ENCODE measurements at places on chromosomes 11 and 22. TPM values are rescaled to one million over a fixed set of nuclear protein-coding genes. Genes with fewer than 3 reads are reported as not detected.

Gene KCNJ1
- total RNA-seq, result not detected

GRCh38 chr22:19357270-19358105, 66.0 kb upstream of the CLTCL1 start:
- no peak overlapping the region for H3K27ac ChIP-seq
- H3K36me3 ChIP-seq, result no peaks in the 10 kb centered on the region
- no peak for DNase-seq
- no peak overlapping the region for H3K4me3 ChIP-seq
- no peaks in the 10 kb centered on the region for H3K27me3 ChIP-seq
- no peaks in the 10 kb centered on the region for H3K4me1 ChIP-seq

Gene GUCY1A2
- 1.9 TPM for total RNA-seq

GRCh38 chr11:74012074-74012809, 3.4 kb upstream of the UCP3 start:
- no peaks in the 10 kb centered on the region for H3K4me1 ChIP-seq
- H3K36me3 ChIP-seq, result no peaks in the 10 kb centered on the region
- H3K27me3 ChIP-seq, result no peaks in the 10 kb centered on the region
- no peak for DNase-seq
- no peak overlapping the region for H3K4me3 ChIP-seq

Gene MFNG
- total RNA-seq, result 7.1 TPM

DNA sequence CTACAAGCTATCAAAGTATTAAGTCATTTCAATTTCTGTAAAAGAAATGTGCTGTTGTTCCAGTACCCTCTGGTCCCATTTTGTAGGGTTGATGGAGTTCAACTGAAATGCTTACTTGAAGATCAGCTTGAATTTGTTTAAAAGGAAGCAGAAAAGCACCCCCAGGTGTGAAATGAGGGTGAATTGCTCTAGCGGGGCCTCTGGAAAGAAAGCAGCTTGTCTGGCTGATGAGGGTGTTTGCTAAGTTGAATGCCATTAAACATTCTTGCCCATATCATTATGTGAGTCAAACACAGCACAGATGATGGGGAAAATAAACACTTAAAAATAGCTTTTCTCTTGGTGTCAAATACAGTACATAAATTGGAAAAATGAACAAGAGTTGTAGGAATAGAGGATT, 280.3 kb downstream of the RAB38 start:
- H3K27ac ChIP-seq, result no peak overlapping the region
- no peak for DNase-seq
- H3K4me1 ChIP-seq, result no peaks in the 10 kb centered on the region
- no peak overlapping the region for H3K4me3 ChIP-seq

Gene MGAT3
- 0.57 TPM for total RNA-seq

DNA sequence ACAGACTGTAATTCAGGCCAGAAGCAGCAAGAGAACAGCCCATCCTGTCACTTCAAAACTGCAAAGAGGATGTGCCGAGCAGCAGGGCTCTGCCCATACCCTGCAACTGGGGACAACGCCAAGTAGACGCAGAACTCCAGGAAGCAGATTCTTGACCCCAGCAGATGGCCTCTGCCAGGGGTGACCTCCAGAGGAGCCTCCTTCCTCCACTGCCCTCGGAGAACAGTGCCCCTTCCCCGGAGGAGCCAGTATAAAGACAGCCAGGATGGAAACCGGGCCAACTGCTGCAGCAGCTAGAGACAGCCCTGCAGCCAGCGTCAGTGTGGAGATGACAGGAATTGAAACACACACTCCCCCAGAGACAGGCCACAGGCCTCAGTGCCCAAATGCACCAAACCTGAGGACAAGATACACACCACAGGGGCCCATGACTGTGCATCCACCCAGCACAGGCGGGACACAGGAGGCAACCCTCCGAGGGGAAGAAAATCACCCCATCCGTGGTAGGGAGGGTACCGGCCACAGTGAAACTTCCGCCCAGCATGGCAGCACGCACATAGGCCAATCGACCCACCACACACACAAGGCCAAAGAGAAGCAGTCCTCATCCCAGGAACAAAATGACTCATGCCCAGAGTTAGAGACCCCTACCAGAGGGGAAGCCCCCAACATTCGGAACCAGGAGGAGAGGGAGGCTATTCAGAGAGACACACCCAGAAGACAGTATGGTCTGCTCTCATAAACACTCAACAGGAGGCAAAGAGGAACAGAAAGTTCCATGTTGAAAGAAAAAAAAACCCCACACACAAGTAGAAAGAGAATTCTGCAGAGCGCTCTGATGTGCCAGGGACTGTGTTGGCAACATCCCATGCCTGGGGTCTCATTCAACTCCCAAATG, 5.6 kb downstream of the AHNAK start:
- no peak for DNase-seq
- H3K27ac ChIP-seq, result peak overlapping the region; percentile 96
- peaks cover 51% of the 10 kb centered on the region for H3K4me1 ChIP-seq
- peak overlapping the region; percentile 98 for H3K4me3 ChIP-seq
- no peaks in the 10 kb centered on the region for H3K27me3 ChIP-seq

DNA sequence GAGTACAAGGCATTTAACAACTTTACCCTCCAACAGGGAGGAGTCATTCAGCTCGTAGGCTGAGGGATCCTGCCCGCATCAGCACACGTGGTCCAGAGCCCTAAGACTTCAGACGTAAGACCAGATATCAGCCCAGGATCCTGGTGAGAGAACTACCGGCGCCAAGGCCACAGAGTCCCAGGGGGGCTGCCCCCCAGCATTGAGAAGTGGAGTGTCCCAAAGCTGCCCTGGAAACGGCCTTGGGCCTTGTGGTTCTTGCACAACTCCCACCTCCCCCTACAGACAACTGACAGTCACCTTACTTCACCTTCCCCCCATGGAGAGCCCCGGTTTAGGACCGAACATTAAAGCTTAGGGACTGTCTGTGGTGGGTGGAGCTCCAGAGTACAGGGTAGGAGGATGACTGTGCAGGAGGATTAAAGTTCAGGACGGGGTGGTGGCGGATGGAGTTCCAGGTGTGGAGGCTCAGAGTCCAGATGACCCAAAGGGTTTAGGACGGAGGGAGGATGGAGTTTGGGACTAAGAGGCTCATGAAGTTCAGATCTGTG, 1.0 kb downstream of the C11orf91 start:
- H3K27ac ChIP-seq, result peak overlapping the region; percentile 94
- H3K36me3 ChIP-seq, result no peaks in the 10 kb centered on the region
- H3K4me3 ChIP-seq, result peak overlapping the region; percentile 26
- H3K4me1 ChIP-seq, result peaks cover 91% of the 10 kb centered on the region

DNA sequence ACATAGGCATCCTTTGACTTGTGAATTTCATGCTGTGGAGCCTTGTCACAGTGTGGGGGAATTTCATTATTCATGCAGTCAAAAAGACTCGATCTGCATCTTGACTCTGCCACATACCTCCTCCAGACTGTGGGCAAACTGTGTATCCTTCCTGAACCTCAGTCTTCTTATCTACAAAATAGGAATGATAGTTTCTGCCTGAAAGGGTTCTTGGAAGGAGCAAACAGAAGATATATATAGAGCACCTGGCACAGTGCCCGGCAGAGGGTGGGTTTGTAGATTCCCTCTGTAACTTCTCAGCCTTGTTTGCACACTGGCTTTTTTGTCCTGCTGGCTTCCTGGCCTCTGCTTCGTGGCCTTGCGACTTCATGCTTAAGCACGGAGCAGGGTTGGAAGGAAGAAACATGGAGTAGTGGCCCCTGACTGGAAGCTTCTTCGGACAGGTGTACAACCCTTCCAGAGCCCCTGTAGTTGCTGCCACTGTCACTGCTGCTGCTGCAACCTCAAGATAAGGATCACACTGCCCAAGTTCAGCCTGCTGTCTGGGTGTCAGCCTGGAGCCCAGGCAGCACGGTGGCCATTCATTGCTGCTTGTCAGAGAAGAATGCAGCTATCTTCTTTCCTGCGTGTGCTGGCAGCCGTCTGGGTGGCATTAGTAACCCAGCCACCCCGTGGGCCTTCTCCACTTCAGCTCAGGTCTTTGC, 106.4 kb downstream of the MICAL2 start:
- H3K4me3 ChIP-seq, result no peak overlapping the region
- DNase-seq, result no peak
- no peak overlapping the region for H3K27ac ChIP-seq
- H3K27me3 ChIP-seq, result no peaks in the 10 kb centered on the region
- peaks cover 5% of the 10 kb centered on the region for H3K36me3 ChIP-seq

Gene WT1
- 15.9 TPM for total RNA-seq

Gene RNF26
- 69.0 TPM for total RNA-seq

GRCh38 chr11:68974421-68975194, 6.2 kb downstream of the MRGPRD start:
- peaks cover 6% of the 10 kb centered on the region for H3K27me3 ChIP-seq
- DNase-seq, result no peak
- H3K27ac ChIP-seq, result no peak overlapping the region
- no peaks in the 10 kb centered on the region for H3K36me3 ChIP-seq
- H3K4me1 ChIP-seq, result no peaks in the 10 kb centered on the region

DNA sequence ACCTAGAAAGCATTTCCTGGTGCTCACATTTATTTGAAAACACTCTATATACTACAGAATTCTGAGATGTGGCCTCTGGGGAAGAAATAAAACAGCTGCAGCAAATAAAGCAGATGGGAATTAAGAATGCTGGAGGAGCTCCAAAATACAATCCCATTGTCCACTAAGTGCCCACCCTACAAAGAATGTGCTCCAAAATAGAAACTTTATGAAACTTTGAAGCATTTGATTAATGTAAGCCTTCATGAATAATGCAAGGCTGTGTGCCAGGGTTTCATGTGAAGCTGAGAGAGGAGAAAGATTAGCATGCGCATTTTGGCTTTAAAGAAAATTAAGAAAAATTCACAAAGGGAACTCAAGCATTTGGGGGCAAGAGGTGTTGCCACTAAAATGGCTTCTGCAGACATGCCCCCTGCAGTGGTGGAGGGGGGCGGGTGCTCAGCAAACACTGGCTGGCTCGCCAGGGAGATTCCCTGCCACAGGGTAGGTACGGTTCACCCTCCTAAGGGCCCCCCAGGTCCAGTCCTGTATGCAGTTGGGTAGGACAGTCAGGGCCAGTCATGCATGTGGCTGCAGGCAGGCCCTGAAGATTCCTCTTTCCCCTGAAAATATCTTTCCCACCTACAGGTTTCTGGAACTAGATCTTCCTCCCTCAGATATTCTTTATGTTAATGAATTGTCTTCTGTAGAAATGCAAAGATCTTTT, 46.6 kb upstream of the RCN1 start:
- peaks cover 9% of the 10 kb centered on the region for H3K27me3 ChIP-seq
- no peaks in the 10 kb centered on the region for H3K36me3 ChIP-seq
- no peak for DNase-seq
- H3K4me1 ChIP-seq, result no peaks in the 10 kb centered on the region

Gene SERPIND1
- 0.18 TPM for total RNA-seq

- no peaks in the 10 kb centered on the region for H3K4me1 ChIP-seq
- H3K27ac ChIP-seq, result no peak overlapping the region
- DNase-seq, result no peak
- H3K4me3 ChIP-seq, result no peak overlapping the region
- no peaks in the 10 kb centered on the region for H3K36me3 ChIP-seq
- no peaks in the 10 kb centered on the region for H3K27me3 ChIP-seq
Observed at GRCh38 chr11:83871054-83871453, 584.9 kb upstream of the CCDC90B start.

DNA sequence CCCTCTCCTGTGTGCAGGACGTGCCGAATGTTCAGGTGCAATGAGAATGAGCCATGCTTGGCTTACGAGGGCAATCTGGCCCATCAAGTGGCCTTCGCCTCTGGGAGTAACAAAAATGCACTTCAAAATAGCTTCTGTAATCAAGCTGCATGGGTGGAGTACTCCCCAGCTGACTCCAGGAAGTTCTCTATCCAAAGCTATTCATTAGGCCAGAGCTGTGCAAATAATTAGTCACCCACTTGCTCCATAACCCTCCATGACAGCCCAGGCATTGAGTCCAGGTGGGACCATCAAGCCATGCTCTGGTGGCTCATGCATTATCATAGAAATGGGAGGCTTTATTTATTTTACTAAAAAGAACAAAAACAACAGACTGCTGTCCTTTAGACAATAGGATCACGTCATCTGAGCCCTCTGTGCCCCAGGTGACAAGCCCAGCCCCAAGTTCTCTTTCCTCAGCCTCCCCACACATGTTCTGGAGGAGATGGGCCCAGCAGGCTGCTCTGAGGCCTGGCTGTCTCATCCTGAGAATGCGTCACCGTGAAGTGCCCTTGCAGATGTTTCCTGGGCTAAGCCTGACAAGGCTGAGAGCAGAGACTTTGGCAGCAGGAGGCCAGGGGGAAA, 244.7 kb downstream of the ETS1 start:
- no peaks in the 10 kb centered on the region for H3K4me1 ChIP-seq
- no peaks in the 10 kb centered on the region for H3K36me3 ChIP-seq
- DNase-seq, result peak; percentile 52
- no peaks in the 10 kb centered on the region for H3K27me3 ChIP-seq
